T-helper 1 cell treated with Interleukin-12 subunit alpha and Interleukin-12 subunit beta and Interleukin-4 antibody, amounts not matched to agents 30 ng/mL and 1 ng/mL, for 36 hours (primary cell): ENCODE measurements at places on chromosomes 1 and 21. TPM values are rescaled to one million over a fixed set of nuclear protein-coding genes. Genes with fewer than 3 reads are reported as not detected.

NOS1AP gene
- total RNA-seq = not detected in 2 replicates

CFAP410 gene
- 17.4 and 17.8 TPM in 2 replicates for total RNA-seq

RIMKLA gene
- 2.2 and 2.5 TPM in 2 replicates for total RNA-seq

SEC16B gene
- total RNA-seq = not detected in 2 replicates

CYP4A22 gene
- total RNA-seq = not detected in 2 replicates

DRAXIN gene
- total RNA-seq = 0.10 and 0.15 TPM in 2 replicates

NID1 gene
- total RNA-seq = 0.10 and 0.17 TPM in 2 replicates

ILDR2 gene
- 8.4 and 9.0 TPM in 2 replicates for total RNA-seq

NCDN gene
- total RNA-seq = 70.6 and 72.0 TPM in 2 replicates

PTPRU gene
- total RNA-seq = 0.56 and 0.71 TPM in 2 replicates

RHD gene
- total RNA-seq = not detected in 2 replicates

CD1E gene
- total RNA-seq = not detected in 2 replicates

SLC5A9 gene
- total RNA-seq = not detected in 2 replicates

KLF17 gene
- not detected in 2 replicates for total RNA-seq

MECR gene
- 17.0 and 18.0 TPM in 2 replicates for total RNA-seq

PITHD1 gene
- total RNA-seq = 57.7 and 59.2 TPM in 2 replicates

CD48 gene
- total RNA-seq = 228 and 235 TPM in 2 replicates

CELA3B gene
- not detected in 2 replicates for total RNA-seq

OR2T2 gene
- not detected in 2 replicates for total RNA-seq

C1QA gene
- not detected in 2 replicates for total RNA-seq

MARCKSL1 gene
- total RNA-seq = 26.1 and 26.7 TPM in 2 replicates

SYCP1 gene
- not detected in 2 replicates for total RNA-seq

ADCY10 gene
- 0.07 and 0.46 TPM in 2 replicates for total RNA-seq

FAM43B gene
- not detected in 2 replicates for total RNA-seq

GPR3 gene
- total RNA-seq = 0.32 and 0.56 TPM in 2 replicates

ANXA9 gene
- not detected in 2 replicates for total RNA-seq
